ENCODE measurements at places on chromosomes 12 and 14.

DNA sequence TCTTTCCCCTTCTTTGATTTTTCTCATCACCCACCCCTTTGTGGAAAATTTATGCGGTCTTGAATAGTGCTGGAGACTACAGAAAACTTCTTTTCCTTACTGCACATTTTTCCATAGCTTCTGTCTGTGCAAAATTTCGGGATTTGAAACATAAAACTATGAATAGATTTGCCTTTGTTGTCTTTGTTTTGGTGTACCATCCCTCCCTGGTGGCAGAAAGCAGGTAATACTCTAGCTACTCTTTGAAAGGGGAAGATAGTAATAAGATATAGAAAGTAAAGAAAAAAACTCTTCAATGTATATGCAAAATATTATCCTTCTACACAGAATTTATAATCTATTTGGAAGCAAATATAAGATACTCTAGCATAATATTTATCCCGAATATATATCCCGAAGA, 79.1 kb upstream of the LMO3 start:
- DNase-seq, result no peak

DNA sequence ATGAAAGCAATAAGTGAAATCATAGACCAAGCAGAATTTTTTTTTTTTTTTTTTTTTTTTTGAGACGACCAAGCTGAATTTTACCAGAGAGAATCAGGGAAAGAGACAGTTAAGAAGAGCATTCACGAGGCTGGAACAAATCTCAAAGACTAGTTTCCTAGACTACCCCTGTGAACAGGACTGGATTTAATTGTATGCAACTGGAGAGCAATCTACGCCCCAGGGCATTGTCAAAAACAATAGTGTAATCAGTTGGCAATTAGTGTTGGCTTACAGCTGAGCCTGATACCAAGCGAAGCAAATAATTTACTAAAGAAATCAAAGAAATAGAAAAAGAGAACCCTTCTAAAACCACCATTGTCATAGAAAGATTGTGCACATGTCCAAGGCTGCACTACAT, 232.9 kb upstream of the CPNE8 start:
- DNase-seq, result no peak

DNA sequence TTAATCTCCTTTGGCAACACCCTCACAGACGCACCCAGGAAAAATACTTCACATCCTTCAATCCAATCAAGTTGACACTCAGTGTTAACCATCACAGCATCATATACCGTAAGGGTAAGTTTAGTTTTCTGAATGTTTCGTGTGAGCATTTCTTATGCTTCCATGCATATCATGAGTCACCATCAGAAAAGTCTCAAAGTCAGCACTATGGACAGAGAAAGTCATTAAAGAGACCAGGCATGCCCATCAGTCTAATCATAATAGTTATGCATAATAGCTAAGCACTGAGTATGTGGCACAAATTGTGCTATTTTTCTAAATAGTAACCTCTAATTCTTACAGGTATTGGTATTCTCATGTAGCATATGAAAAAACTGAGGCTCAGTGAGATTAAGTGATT, 158.8 kb upstream of the PRMT8 start:
- DNase-seq, result no peak

DNA sequence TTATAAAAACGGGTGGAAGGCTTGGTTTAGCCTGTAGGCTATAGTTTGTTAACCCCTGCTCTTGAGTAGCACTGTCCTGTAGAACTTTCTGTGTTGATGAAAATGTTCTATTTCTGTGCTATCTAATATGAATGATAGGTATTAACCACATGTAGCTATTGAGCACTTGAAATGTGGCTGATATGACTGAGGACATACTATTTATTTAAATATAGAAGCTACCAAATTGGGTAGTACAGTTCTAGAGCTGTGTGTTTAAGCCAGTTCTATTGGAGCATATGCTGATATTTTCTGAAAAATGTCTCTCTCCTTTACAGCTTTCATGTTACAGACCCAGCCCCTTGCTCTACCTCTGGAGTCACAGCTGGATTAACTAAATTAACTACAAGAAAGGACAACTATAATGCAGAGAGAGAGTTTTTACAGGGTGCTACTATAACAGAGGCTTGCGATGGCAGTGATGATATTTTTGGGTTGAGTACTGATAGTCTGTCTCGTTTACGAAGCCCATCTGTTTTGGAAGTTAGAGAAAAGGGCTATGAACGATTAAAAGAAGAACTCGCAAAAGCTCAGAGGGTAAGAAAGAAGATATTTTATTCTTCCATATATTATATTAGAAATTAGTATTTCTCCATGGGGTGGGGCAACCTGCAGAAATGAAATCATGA, 17.6 kb downstream of the RAB3IP start:
- no peak for DNase-seq

GRCh38 chr12:122835750-122836026, 431 bp downstream of the HIP1R start:
- no peak for DNase-seq

GRCh38 chr12:90909069-90909770, 45.8 kb downstream of the CCER1 start:
- no peak for DNase-seq

GRCh38 chr12:3728686-3729085, 24.2 kb downstream of the CRACR2A start:
- DNase-seq, result no peak

DNA sequence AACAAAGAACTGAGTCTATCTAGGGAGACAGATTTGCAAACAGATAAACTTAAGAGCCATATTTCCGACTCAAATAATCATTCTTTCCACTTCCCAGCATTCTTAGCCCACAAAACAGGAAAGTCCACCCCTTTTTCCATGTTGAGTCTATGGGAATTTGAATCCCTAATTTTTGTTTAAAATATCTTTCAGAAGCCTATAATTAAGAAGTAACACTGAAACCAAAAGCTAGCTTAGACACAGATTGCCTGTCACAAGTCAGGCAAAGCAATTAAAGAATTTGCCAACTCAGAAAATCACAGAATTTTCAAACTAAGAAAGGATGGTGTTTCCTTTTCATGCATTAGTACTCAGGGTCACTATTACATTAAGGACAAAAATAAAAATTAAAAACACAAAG, 17.0 kb downstream of the ATP2B1 start:
- DNase-seq, result no peak

DNA sequence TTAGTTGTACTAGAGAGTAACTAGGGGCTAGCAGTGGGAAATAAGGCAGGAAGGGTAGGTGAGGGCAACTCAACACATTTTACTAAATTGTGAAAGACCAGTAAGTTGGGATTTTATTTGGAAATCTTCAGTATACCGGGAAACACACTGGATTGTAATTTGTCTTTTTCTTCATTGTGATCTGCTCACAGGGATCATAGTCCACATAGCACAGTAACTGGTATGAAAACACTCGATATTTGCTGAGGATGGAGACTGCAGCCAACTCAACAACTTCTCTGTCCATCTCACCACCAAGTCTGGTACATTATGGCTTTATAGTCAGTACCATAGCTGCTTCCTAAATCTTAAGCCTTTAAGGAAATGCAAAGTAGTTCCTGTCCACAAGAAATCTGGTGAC, 2.5 kb downstream of the SLIRP start:
- no peak for DNase-seq

GRCh38 chr14:74647061-74647677, 35.1 kb upstream of the LTBP2 start:
- no peak for DNase-seq
